ENCODE measurements at places on chromosomes 5 and 9.

GRCh38 chr5:57499262-57500050 lies 16.8 kb upstream of the ACTBL2 start:
- DNase-seq = no peak

DNA sequence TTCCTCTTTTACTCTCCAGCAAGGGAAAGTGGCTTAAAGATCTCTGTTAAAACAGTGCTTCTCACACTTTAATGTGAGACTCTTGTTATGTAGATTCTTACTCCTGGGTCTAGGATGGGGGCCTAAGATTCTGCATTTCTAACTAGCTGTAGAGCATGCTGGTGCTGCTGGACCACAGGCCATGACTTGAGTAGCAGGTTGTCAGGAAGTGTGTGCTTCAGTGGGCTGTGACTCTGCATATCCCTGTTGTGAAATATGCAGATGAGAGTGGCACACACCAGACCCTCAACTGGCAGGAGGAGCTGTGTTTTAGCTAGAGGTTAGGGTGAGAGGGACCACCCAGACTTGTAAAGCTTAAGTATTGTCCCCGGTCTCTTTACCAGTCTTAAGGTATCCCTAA lies 191.1 kb upstream of the DMRT1 start:
- DNase-seq = no peak

- DNase-seq = no peak
Measured at GRCh38 chr9:130311408-130312140, 46.0 kb downstream of the HMCN2 start.

DNA sequence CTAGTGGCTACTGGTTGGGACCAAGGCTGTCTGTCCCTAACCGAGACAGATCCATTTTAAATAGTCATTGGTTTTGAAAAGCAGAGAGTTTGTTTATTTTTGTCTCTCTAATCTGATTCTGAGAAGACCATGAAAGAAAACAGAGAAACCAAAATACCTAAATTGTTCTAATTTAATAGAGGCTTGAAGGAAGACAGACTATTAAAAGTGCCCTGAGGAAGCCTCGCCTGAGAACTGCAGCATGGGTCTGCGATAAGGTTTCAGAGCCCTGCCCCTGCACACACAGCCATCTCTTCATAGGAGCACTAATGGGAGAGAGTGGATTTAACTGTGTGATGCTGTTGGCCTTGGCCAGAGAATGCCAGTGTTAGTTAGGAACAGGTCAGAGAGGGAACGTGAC lies 175.5 kb upstream of the SV2C start:
- no peak for DNase-seq

DNA sequence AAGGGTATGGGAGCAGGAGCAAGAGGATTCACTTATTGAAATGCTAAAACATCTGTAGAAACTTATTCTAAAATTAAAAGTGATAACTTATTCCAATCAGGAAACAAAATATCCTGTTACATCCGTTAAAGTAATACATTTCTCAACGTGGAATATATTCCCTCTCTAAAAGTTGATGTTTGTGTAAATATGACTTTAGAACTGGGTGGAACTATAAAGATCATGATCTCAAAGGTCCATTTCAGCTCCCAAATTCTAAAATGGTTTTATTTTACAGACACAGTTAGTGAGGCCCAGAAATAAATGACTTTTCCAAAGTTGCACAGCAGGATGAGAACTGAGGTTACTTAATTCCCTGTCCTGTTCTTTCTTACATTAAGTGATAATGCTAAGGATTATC lies 21.1 kb downstream of the ISOC1 start:
- no peak for DNase-seq

DNA sequence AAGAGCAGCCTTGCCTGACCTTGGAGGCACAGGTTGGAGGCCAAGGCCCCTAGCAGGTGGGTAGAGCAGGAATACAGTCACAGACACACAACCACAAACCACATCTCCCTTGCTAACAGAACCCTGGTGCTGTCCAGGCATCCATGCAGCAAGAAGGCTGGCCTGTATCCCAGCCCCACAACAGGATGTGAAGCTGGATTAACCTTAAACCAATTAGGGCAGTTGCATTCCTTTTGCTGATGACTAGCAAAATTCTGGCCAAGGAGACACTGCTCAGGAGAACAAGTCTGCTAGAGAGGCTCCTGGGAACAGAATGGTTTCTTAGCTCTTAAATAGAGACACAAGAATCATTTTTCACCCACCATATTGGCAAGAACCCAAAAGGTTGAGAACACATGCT lies 97.8 kb downstream of the C5orf15 start:
- DNase-seq = no peak

DNA sequence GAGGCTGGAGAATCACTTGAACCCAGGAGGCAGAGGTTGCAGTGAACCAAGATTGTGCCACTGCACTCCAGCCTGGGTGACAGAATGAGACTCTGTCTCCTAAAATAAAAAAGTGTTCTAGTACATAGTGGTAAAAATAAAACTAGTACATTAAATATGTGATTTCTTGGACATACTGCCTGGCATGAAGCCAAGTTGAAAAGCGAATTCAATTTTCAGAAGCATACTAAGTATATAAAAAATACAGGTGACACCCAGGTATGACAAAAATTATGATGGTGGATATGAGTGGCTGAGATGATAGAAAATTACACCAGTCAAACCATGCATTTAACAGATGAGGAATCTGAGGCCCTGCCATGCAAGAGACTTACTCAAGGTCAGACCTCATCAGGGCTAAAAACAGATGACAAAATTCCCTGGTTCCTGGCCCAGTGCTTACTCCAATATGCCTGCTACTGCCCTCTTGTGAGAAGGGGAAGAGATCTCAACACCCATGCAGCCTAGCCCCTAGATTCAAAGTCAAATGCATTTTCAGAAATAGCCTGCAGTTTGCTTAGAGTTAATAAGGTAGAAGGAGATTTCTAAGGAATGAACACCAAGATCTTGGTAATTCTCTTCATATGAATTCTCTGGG lies 46.6 kb upstream of the GNPDA1 start:
- DNase-seq = no peak

DNA sequence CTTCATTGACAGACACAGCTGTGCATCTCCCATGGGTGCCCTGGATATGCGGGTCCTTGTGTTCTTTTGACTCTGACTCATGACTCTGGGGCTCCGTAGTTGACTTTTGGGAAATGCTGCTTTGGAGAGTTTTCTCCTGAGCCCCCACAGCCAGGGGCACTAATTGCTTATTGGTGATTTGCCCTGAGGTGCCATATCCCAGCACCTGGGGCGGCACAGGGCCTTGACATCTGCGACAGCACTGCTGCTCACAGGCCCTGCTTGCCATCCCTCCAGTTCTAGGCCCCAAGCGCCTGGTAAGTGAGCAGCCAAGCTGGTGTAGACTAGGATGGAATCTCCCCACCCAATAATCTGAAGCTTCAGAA lies 75.1 kb downstream of the AMBP start:
- DNase-seq = no peak

- DNase-seq = peak; percentile 35
Measured at GRCh38 chr5:74639807-74640449, 600 bp downstream of the ENC1 start.

- no peak for DNase-seq
Measured at GRCh38 chr5:149427374-149427773, 48.3 kb upstream of the IL17B start.

GRCh38 chr5:168604436-168604835 lies 25.3 kb upstream of the PANK3 start:
- no peak for DNase-seq

DNA sequence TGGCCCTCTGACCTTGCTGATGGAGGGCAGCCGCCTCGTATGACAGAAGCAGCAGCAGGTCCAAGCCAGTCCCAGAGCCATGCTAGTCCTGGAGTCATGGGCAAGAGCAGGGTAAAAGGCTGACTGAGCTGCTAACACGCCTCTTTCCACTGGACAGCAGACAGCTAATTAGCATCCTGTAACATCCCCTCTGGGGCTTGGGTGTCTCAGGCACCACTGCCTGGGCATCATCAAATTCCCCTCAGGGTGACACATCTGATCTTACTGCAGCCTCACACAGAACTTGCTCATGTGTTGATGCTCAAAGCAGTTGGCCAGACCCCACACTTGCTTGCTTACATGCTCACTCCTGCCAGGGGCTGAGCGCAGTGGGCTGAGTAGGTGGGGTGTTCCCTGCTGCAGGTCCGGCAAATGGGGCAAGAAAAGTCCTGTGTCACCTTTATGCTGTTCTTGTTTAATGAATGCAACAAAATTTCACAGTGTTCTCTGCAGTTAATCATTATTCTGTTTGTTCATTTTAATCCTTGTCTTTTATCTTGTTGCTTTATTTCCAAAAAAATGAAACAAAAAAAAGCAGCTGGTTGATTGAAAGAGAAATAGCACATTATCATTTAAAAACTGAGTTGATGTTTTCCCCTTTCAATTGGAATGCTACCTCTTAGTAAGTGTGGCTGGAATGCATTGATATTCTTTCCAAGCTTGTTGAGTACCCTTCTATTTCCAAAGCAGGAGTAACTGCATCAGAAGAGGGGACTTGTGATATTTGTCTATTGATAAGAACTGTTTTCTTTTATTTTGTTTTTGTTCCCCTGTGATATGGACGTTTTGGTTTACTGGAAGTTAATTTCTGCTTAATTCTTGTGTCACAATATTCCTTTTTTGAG lies 254.1 kb downstream of the CDH18 start:
- DNase-seq = no peak

DNA sequence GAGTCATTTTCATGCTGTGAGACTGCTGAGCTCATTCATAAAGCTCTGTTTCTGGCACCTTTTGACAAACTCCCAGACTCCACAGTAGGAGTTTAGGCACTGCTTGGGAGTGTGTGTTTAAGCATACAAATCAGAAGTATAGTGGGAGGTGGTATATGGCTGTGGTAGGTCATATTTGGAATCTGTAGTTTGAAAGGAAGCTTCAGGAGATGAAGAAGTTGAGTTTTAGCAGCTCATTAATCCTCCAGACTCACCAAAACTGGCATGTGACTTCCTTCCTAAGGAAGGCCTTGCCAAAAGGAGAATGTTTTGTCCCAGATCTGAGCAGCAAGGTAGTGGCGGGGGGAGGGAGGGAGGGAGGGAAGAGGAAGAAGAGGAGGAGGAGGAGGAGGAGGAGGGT lies 52.8 kb downstream of the SAXO1 start:
- DNase-seq = no peak

DNA sequence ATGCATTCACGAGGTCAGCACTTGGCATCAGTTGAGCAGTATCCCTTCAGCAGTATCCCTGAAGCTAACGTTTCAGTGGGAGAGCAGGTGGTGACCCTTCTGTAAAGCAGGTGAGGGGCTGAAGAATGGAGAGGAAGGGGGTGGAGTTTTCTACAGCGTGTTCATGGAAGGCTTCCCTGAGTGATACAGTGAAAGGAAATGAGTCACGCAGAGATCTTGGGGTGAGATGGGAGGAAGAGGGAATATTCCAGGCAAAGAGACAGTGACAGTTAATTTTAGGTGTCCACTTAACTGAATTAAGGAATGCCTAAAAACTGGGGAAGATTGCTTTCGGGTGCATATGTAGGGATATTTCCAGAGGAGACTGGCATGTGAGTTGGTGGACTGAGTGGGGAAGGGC lies 25.7 kb downstream of the TAS2R1 start:
- no peak for DNase-seq

DNA sequence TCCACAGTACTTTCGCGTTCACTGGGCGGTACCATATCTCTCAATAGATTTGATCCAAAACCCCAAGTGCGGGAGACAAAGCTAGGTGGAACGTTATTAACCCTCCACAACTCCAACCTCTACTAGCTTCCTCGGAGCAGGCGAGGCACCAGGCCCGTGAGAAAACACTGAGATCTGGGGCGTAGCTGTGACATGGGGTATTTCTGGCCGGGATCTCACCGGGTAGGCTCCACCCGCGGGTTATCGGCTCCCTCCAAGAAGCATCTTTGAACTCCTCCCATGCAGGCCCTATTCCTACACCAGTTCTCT lies 350 bp upstream of the SLC25A46 start:
- DNase-seq = no peak

GRCh38 chr5:56737951-56738606 lies 77.3 kb upstream of the MAP3K1 start:
- no peak for DNase-seq

- no peak for DNase-seq
Measured at GRCh38 chr9:101167490-101168134, 139.1 kb downstream of the PLPPR1 start.

- DNase-seq = no peak
Measured at GRCh38 chr9:96888591-96888990, 34.3 kb upstream of the ZNF782 start.

- DNase-seq = no peak
Measured at GRCh38 chr9:126699401-126699881, 85.7 kb downstream of the LMX1B start.

GRCh38 chr5:80192507-80193241 lies 63.2 kb downstream of the SERINC5 start:
- DNase-seq = no peak

- DNase-seq = no peak
Measured at GRCh38 chr9:18324928-18325745, 148.8 kb upstream of the ADAMTSL1 start.

DNA sequence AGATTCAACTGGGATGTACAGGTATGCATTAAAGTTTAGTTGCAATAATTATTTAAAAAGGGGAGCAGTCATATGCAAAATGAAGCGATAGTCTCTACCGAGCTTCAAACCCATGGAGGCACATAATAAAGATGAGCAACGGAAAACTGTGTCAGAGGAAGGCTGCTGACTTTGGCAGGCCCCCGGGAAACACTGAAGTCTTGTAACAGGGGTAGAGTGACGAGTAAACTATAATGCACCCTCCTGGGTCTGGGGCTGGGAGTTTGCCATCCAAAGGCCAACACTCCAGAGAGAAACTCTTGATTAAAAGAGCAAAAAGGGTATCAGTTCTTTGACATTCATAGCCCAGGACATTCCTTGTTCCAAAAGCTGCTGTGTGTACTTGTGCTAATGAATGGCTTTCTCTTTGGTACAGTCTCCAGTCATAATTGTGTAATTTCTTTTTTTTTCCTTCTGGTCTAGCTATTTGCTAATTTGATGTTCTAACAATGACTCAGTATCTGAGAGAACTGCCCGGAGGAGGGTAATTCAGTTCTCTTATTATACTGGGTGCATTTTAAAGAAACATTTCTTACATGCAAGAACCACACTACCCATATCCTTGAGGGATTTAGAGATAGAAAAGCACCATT lies 59.2 kb downstream of the TNC start:
- no peak for DNase-seq

DNA sequence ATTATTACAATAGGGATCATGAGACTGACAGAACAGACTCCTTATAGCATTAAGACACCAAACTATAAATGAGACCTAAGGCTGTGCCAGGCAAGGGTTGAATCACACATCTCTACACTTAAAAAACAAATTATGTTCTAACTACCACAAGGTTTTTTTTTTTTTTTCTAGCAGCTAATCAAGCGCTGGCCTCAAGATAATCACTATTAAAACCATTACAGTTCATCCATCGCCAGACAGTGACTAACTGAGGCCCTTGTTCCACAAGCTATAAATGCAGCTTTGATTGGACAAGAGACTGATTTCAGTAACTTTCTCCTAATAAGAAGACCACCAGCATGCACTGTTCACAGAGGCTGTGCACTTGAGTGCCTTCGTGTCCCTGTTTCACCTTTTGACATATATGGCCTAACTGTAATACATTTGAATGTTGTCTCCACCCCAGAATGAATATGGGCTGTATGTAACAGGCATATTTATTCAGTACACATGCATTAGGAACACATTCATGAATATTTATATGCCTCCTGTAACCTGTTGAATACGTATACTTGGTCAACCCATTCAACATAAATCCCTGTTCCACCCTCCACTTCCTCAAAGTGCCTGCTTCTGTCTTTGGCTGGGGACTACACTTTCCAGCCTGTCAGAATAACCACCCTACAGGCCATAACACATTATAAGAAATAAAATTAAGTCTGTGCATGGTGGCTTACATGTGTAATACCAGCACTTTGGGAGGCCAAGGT lies 22.8 kb upstream of the ZNF131 start:
- no peak for DNase-seq

Measured in stimulated activated CD4-positive, alpha-beta T cell treated with anti-CD3 and anti-CD28 coated beads, Interleukin-2, amount 100 ng/mL, for 48 hours (primary cell).